Uterus (tissue), 4 donors: ENCODE measurements at places on chromosomes 4 and X.

- DNase-seq: no peak
These were observed 78.1 kb upstream of the ADGRA3 start for GRCh38 chr4:22593933-22594332.

GRCh38 chr4:170698334-170698733 lies 608.6 kb upstream of the AADAT start:
- DNase-seq: no peak

GRCh38 chr4:186829740-186830449 lies 106.2 kb upstream of the FAT1 start:
- no peak for DNase-seq

DNA sequence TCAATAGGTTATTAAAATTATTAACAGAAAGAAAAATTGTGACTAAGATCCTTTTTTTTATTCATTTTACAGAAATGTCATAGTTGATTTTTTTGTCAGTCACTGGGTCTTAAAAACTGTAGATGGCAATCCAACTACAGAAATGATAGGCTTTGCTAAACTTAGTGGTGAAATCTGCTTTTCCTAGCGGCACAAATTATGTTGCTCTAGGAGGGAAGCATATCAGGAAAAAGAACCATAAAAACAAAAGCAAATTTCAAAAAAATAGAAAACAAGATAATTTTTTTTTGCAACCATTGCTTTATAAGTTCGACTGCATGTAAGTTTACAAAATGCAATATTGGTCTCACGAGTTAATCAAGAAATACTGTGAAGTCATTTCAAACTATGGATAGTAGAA lies 443.5 kb upstream of the IGFBP7 start:
- no peak for DNase-seq

GRCh38 chrX:84634201-84634782 lies 132.0 kb upstream of the HDX start:
- DNase-seq: no peak

DNA sequence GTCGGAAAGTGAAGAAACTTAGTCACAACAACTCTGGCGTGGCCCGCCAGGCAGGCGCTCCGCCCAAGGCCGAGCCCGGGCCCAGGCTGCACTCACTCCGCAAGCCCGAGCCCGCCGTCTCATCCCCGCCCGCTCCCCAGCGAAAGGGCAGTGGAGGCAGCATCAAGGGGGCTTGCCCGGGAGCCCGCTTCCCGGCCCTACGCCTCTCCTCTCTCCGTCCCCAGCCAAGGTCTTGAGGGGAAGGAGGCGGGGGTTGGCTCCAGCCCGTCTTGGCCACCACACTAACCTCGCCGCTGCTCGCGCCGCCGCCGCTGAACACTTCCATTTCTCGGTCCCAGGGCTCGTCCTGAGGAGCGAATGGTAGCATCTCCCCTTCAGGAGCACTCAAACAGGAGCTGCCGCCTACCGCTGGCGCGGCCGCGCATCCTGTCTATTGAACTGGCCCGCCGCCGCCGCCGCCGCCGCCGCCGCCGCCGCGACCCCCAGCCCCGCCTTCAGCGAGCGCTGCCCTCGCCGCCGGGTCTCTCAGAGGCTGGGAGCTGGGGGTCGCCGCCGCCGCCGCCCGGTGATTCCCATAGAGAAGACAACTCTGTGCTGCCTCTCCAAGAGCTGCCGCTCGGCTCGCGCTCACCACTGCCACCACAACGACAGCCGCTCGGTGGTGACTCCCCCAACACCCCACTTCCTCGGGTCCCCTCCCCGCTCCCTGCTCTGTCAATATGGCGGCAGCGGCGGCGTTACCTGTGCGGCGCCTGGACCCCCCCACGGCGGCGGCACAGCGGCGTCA lies at the start of gene RPS6KA6:
Gene RPS6KA6, minus strand, starts transcription at position 667 of the 787 bp plus-strand sequence. Its CDS starts 300 bp downstream, at position 367.
- DNase-seq: peak; percentile 17

- no peak for DNase-seq
These were observed 604.9 kb upstream of the ZFP42 start for GRCh38 chr4:187390646-187391045.

DNA sequence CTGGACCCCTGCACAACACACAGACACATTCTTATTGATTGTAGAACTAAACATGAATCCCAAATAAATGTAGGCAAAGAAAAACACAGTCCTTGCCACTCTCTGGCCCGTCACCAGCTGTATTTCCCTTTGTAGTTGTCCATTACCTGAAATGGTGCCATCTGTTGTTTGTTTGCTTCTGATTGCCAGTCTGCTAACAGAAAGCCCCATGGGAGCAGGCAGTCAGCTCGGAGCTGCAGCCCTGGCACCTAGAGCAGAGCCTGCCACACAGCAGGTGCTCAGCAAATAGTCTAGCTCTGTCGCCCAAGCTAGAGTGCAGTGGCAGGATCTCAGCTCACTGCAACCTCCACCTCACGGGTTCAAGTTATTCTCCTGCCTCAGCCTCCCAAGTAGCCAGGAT lies 28.9 kb downstream of the CPLX1 start:
- DNase-seq: no peak

GRCh38 chrX:129653181-129653970 lies 1.4 kb downstream of the APLN start:
- no peak for DNase-seq
